ENCODE measurements at places on chromosomes 4 and X. TPM values are rescaled to one million over a fixed set of nuclear protein-coding genes. Genes with fewer than 3 reads are reported as not detected.

The TSR2 gene
- 38.3 TPM for total RNA-seq

The TAF7L gene
- total RNA-seq: not detected

The MAML3 gene
- 5.3 TPM for total RNA-seq

The BGN gene
- not detected for total RNA-seq

The CYTL1 gene
- not detected for total RNA-seq

The ABLIM2 gene
- 68.3 TPM for total RNA-seq

DNA sequence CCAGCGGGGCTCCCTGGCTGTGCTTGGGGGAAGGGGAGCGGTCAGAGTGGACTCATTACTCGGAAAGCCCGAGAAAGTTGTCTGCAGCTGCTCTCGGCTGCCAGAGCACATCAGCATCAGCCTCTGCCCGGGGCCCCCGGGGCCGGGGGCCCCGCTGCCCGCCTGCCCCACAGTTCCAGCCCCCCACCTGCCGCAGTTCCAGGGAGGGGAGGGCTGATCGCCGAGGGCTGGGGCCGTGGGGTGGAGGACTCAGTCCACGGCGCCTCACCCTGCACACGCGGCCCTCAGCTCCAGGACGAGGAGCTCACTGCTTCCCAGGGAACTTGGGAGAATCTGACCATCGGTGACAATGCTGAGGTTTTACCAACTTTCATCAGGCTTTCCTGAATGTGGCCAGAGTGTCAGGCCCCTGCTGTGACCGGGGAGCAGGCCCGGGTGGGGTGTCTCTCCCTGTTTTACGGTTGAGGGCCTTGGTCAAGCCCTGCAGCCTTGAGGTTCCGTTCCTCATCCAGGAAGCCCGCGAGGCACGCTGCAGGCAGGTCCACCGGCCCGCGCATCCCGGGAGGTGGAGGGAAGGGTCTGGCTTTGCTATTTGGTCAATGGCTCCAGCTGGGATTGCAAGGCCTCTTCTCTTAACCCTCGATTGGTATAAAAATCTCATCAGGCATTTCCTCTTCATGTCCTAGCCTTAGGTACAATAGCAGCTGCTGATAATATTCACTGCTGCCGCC, 57.2 kb downstream of the CPZ start:
- H3K4me1 ChIP-seq: no peaks in the 10 kb centered on the region
- H3K27ac ChIP-seq: no peak overlapping the region
- no peaks in the 10 kb centered on the region for H3K36me3 ChIP-seq

GRCh38 chr4:94934201-94934600, 176.4 kb downstream of the BMPR1B start:
- H3K36me3 ChIP-seq: no peaks in the 10 kb centered on the region
- no peaks in the 10 kb centered on the region for H3K27me3 ChIP-seq
- no peaks in the 10 kb centered on the region for H3K4me1 ChIP-seq
- no peak for DNase-seq
- H3K27ac ChIP-seq: no peak overlapping the region
- H3K4me3 ChIP-seq: no peak overlapping the region

DNA sequence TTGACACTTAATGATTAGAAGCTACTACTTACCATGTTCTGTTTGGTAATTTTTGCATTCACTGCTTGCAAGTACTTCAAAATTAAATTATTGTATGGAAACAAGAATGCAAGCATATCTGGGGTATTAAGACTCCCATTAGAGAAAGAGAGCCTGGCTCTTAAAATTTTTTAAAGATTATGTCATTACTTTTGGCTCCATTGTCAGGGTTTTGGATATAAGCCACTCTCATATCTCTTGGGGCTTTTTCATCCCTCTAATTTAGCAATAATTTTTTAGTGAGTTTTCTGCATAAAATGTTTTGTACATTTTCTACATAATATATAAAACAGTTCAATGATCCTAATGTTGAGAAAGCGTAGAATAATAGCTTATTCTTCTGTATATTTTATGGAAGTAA, 49.4 kb downstream of the SLC9A6 start:
- no peaks in the 10 kb centered on the region for H3K27me3 ChIP-seq
- no peak for DNase-seq
- H3K36me3 ChIP-seq: no peaks in the 10 kb centered on the region
- no peaks in the 10 kb centered on the region for H3K4me1 ChIP-seq

- H3K27me3 ChIP-seq: no peaks in the 10 kb centered on the region
- peak; percentile 9 for DNase-seq
- no peak overlapping the region for H3K27ac ChIP-seq
These were observed 531.8 kb downstream of the GLUD2 start for GRCh38 chrX:121579016-121579760.

- DNase-seq: no peak
- no peaks in the 10 kb centered on the region for H3K4me1 ChIP-seq
- H3K27me3 ChIP-seq: no peaks in the 10 kb centered on the region
- H3K27ac ChIP-seq: no peak overlapping the region
- H3K4me3 ChIP-seq: no peak overlapping the region
These were observed 11.8 kb downstream of the AKAP4 start for GRCh38 chrX:50188859-50189600.

DNA sequence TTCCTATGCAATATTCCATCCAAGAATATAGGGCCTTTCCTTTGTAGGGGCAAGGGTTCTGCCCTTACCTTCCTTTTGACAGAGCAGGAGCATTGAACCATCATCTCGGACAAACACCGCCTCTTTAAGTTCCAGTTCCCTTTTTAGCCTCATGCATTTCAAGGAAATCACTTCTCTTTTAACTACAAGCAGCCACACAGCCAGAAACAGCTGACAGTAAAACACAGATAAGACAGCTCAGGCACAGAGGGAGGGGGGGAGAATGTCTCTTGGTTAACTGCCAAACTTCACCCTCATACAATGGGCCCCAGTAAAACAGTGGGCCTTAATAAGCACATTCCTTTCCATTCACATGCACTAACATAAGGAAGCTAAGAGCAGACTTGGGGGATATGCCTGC, 648.3 kb downstream of the GABRG1 start:
- no peaks in the 10 kb centered on the region for H3K4me1 ChIP-seq
- H3K27ac ChIP-seq: no peak overlapping the region
- H3K27me3 ChIP-seq: no peaks in the 10 kb centered on the region

DNA sequence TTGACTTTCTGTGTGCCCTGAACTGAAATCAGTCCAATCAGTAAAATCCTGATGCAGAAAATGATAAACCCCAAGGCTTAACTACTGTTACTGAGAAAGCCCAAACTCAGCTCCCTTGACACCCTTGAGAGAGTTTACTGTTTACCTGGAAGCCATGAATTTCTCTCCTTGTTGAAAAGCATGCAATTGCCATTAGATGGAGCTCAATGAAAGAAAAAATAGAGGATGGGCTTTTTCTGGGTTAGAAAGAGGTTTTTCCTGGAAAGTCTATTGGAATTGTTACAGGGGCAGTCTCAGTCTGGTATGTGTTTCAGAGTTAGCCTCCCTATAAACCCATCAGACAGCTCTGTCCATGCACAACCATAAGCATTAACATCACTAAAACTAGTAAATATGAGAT, 66.4 kb upstream of the C4orf54 start:
- no peaks in the 10 kb centered on the region for H3K27me3 ChIP-seq
- no peaks in the 10 kb centered on the region for H3K4me1 ChIP-seq
- no peak overlapping the region for H3K27ac ChIP-seq

DNA sequence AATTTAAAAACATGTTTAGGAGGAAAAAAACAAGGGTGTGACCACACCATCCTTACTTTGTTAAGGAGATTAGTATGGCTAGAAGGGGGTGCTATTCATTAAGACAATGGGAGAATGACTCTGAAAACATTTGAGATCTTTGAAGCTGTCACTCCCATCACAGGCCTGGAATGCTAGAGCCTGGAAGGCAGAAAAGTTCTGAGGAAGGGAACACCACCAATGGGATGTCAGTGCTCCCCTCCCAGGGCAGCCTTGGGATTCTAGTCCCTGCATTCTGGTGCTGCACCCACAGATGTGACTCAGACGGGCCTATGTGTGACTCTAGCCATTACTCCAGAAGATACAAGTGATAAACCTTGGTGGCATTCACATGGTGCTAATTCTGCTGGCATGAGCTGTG, 162.2 kb upstream of the ANXA10 start:
- H3K27me3 ChIP-seq: no peaks in the 10 kb centered on the region
- DNase-seq: no peak
- H3K4me3 ChIP-seq: no peak overlapping the region

DNA sequence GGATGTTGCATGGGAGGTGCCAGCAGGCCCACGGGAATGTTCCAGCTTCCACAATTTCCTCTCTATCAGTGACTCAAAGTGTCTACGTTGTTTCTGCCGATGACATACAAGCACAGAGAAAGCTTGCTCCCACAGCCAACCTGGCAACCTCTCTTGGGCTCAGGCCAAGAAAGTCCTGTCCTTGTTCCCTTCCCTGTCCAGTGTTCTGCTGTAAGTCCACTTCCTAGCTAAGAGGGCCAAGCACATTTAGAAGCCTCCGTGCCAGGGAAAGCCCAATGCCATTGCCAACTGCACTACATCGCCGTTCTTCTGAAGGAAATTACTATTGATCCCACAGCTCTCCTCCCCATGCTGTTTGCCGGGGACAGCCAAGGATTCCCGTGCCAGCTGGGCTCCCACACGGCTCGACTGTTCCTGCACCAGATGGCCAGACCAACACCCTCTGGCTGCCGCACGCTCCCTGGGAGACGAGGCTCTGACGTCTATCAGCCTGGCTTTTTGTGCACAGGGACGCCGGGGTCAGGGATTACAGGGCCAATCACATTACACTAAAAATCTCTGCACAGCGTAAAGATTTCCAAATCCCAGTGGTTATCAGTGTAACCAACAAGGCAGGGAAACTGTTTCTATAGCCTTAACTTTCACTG, 284.0 kb downstream of the BCOR start:
- no peak overlapping the region for H3K4me3 ChIP-seq
- no peaks in the 10 kb centered on the region for H3K4me1 ChIP-seq
- H3K36me3 ChIP-seq: no peaks in the 10 kb centered on the region
- H3K27ac ChIP-seq: no peak overlapping the region

GRCh38 chr4:26619784-26620183, 35.9 kb downstream of the TBC1D19 start:
- no peaks in the 10 kb centered on the region for H3K36me3 ChIP-seq
- no peak overlapping the region for H3K27ac ChIP-seq
- H3K4me3 ChIP-seq: no peak overlapping the region

DNA sequence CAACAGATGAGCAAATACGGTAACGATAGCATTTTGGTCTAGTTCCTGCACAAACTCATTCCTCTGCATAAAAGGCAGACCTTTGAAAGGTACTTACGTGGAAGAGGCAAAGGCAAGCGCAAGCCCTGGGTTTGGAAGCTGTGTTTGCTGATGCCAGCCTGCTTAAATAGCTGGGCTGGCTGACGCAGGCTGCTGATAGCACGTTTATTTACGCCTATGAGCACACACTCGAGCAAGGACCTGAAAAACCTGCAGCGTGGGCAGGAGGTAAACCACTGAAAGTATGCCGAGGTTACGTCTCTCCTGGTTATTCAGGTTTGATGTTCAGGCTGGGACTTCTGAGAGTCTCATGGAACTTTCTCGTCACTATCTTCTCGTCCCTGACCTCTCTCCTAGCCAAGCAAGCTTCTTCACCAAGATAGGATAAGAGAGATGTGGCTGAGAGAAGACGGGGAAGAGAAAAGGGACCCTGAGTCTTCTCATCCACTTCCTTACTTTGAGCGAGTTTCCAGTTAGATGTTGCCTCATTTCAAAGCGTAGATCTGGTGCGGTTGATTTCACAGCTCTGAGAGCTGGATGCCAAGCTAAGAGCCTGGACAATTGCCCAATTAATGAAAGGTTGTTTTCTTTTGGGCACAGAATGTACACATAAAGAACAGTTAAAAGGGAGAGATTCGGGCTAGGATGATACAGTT, at the start of gene HOPX:
Gene HOPX (minus strand): TSS at position 139 of the 695 bp plus-strand sequence. CDS start 23,480 bp downstream, outside the sequence.
- peak within 1 kb of the TSS; percentile 9 for H3K4me3 ChIP-seq
- no peaks in the 10 kb centered on the region for H3K27me3 ChIP-seq
- H3K27ac ChIP-seq: no peak within 1 kb of the TSS
- H3K36me3 ChIP-seq: no peaks in the 10 kb centered on the region
- DNase-seq: peak; percentile 35

GRCh38 chr4:121339307-121339706, 41.5 kb downstream of the QRFPR start:
- no peaks in the 10 kb centered on the region for H3K36me3 ChIP-seq
- H3K27me3 ChIP-seq: no peaks in the 10 kb centered on the region

DNA sequence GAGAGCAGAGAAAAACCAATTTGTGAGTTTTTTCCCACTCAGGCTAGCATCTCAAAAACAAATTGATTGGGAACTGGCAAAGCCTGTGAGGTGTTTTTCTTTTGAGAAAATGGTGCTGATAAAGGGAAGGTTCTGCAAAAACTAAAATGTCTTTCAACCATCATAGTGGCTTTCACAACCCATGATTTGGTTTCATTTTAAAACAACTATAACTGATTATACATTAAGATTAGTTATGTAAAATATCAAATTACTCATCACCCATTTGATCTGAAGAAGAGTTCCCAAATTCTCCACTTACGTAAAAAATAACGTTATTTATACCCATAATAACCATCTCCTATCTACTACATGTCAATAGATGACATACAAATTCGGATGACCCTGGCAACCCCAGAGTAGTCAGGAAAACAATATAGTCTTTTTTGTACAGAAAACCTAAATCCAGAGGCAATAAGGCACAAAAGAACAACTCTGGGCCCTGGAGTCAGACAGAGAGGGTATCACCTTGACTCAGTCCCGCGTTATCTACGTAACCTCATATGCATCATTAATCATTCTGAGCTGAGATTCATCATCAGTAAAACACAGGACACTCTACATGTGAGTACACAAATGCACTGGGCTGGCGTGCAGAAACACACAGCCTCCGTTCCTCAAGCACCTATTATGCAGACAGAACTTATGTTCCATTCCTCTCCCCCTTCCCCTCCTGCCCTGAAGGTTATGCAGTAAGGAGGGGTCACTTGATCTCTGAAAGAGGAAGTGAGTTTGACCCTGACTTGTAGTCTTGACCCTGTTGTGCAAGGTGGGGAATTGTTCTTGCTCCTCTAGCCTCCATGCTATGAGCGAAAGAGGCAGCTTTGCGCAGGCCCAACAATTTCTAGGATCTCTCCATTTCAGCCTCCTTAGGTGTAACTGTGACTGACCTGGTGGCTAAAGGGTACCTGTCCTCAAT, 82.2 kb downstream of the SLC9A7 start:
- H3K27me3 ChIP-seq: no peaks in the 10 kb centered on the region
- H3K4me1 ChIP-seq: no peaks in the 10 kb centered on the region
- peaks cover 40% of the 10 kb centered on the region for H3K36me3 ChIP-seq

DNA sequence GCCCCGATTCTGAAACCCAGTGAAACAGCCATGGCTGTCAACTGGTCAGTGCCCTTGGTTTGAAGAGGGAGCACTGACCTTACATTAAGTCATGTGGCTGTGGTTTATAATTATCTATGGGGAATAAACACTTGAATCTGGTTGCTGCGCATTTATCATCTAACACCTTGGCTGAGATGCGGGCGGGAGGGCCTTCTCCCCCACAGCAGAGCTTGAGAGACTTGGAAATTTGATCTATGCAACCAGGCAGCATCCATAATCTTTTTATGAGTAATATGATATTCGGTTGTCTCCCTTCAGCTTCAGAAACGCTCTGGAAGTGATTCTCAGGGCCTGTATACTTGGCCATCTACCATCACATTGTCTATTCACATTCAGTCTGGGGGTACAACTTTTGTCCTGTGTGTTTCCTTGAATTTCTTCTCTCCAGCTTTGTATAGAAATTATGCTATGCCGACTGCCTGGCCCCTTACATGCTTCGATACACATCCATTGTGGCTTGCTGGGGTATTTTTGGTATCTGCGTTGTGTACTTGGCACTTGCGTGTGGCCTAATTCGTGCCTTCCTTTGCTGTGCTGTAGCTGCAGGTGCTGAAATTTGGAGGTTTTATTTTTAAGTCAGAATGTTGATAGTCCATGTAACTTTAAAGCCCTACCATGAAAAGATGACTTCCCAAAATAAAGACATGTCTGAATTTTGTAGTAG, 321.6 kb downstream of the ARHGAP10 start:
- H3K27me3 ChIP-seq: peaks cover 4% of the 10 kb centered on the region
- H3K27ac ChIP-seq: no peak overlapping the region
- no peak for DNase-seq
- H3K36me3 ChIP-seq: no peaks in the 10 kb centered on the region
